ENCODE measurements at places on chromosomes 1 and 21.

DNA sequence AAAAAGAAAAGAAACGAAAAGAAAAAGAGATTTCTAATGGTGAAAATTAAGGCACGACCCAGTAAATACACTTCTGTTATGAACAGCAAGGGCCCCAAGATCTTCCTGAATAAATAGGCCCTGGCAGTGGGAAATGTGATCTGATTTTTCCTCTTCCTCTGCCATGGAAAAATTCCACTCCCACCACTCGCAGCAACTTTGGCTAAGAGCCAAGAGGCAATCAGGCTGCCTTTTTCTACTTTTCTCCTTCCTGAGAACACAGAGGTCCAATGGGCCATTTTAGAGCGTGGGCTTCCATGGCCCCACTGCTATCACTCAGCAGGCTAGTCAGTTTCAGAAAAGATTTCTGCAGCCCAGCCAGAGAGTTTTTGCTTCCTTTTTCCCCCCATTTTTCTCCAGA, 33.7 kb upstream of the AK4 start:
- no peak for DNase-seq

DNA sequence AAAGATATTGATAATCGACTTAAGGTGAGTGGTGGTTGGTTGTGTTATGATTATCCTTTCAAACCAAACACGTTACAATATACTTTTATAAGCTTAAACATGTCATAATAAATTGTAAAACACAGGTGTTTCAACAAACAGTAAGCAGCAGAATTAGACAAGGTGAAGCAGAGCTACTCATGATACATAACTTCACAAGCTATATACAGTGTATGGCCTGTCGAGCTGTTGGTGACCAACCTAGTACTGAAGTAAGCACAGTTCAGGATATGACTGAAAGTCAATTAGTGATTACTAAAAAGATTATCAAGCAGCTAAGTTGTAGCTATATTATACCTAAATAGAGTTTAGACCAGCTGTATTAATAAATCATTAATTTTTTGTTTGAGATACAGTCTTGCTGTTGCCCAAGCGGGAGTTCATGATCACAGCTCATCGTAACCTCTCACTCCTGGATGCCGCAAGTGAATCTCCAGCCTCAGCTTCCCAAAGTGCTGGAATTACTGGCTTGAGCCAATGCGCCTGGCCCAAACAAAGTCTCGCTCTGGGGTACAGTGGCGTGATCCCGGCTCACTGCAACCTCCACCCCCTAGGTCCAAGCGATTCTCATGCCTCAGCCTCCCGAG, 148.1 kb downstream of the EIF4G3 start:
- DNase-seq = no peak

- DNase-seq = no peak
These were observed 6.4 kb downstream of the PADI1 start for GRCh38 chr1:17211377-17211776.

GRCh38 chr1:17599291-17599953, 59.9 kb downstream of the ARHGEF10L start:
- DNase-seq = no peak

GRCh38 chr1:111234258-111234657, 6.7 kb downstream of the CHI3L2 start:
- DNase-seq = no peak

DNA sequence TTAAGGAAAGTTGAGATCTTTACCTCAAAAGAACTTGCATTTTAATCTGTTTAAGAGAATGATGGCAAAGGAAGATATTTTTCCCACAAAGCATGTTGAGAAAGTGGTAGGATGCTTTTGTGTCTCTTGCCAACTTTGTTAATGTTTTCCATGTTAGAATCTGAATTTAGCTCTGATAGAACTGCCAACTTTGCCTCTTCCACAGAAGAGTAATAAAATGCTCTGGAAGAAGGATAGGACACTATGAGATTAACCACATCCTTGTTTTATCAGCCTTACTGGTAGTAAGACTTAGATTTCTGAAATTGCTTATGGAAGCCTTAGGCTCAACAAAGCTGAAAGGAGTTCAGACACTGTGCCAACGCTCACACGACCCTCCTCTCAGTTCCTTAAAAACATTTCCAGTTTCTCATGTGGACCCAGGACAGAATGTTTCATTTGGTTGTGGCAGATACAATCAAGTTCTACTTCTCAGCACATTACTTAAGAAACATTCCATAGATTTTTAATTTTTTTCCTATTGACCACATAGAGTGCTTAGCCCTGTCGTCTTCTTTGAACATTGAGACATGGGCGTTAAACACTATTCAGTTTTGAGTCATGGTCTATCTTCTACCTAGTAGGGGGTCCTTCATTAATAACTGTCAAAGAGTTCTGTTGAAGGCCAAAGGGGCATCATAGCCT, 59.0 kb downstream of the MTR start:
- no peak for DNase-seq

DNA sequence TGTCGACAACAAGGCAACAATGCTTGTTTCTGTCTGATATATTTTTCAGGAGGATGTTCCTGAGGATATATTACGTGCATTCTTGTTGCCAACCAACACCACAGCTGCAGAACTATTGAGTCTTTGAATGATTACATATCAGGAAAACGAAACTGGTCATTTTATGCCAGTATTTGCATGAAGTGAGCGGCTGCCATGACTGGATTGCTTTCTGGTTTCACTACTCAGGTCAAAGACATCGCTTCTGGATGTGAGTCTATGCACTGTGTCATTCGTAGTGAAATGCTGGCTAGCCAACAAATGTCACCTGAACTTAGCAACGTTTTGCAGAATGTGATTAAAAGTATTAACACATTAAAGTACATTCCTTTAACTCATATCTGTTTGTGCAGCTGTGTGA, 35.8 kb upstream of the OLFM3 start:
- no peak for DNase-seq

- DNase-seq = no peak
These were observed 27.2 kb upstream of the SLC22A15 start for GRCh38 chr1:115949156-115949555.

GRCh38 chr1:4421986-4422385, 232.4 kb upstream of the AJAP1 start:
- DNase-seq = no peak

GRCh38 chr1:225845571-225846259, 35.8 kb downstream of the EPHX1 start:
- peak; percentile 70 for DNase-seq

GRCh38 chr1:181430015-181430885, 53.1 kb upstream of the CACNA1E start:
- peak; percentile 43 for DNase-seq

Measured in retina (tissue), 1 donor.